Coronary artery (tissue), 2 donors: ENCODE measurements at places on chromosomes 12 and 14.

- DNase-seq, result no peak
Measured at GRCh38 chr12:131133994-131134393, 180.3 kb downstream of the ADGRD1 start.

DNA sequence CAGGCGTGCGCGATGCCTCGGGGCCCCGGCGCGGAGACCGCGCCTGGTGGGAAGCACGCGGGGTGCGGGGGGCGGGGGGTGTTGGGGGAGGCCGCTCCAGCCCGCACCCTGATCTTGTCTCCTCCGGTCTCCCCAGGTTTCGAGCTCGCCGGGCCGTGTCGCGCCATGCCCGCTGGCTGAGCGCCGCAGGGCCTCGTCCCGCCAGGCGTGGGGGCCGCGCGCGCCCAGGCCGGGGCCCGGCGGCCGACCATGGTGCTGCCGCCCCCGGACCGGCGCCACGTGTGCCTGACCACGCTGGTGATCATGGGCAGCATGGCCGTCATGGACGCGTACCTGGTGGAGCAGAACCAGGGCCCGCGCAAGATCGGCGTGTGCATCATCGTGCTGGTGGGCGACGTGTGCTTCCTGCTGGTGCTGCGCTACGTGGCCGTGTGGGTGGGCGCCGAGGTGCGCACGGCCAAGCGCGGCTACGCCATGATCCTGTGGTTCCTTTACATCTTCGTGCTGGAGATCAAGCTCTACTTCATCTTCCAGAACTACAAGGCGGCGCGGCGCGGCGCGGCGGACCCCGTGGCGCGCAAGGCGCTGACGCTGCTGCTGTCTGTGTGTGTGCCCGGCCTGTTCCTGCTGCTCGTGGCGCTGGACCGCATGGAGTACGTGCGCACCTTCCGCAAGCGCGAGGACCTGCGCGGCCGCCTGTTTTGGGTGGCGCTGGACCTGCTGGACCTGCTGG is 2.4 kb downstream of the TMEM121 start:
- no peak for DNase-seq

- no peak for DNase-seq
Measured at GRCh38 chr14:44669496-44669895, 162.4 kb upstream of the FSCB start.

GRCh38 chr12:109131154-109132050 is 15.0 kb downstream of the ACACB start:
- DNase-seq, result no peak

DNA sequence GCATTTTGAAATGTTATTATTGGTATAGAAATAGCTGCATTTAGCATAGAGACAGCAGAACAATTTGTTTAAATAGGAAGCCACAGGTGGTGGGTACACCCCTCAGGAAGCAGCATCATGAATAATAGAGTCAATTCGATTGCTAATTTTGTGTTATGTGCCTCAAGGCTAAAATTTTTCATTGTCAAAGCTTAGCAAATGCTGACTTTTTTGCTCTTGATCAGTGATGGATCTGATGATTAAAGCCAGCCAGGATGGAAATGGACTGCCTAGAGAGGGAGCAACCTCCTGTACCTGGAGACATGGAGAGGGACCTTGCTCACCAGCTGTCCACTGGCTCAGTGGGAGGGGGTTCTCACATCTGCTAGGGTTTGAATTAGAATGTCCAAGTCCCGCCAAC is 4.5 kb upstream of the KRT8 start:
- DNase-seq, result no peak

- no peak for DNase-seq
Measured at GRCh38 chr12:58988643-58989344, 68.5 kb upstream of the LRIG3 start.
